HS-5 (cell line): ENCODE measurements at places on chromosomes 2 and 18.

- no peak for DNase-seq
Measured at GRCh38 chr18:37440206-37440605, 125.4 kb downstream of the CELF4 start.

DNA sequence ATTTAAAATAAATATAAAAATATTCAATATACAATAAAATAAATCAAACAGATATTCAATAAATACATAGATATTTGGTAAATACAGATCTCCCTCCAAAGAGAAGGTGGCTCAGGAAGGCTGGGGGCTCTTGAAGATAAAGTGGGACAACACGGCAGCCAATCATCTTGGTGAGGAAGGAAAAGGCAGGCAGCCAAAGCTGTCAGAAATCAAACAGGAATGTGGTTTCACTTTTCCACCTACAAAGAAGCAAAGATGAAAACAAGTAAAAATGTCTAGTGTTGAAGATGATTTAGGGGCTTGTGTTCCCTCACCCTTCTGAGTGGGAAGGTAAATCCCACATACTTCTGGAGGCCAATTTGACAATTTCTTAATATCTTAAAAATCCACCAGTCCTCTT is 85.7 kb downstream of the B3GNT2 start:
- DNase-seq = no peak

- no peak for DNase-seq
Measured at GRCh38 chr2:163736433-163737189, 803 bp upstream of the FIGN start.

- no peak for DNase-seq
Measured at GRCh38 chr18:26133652-26134051, at the start of gene PSMA8. Gene PSMA8 (plus strand): TSS chr18:26133869. CDS start chr18:26133966, 97 bp downstream.

DNA sequence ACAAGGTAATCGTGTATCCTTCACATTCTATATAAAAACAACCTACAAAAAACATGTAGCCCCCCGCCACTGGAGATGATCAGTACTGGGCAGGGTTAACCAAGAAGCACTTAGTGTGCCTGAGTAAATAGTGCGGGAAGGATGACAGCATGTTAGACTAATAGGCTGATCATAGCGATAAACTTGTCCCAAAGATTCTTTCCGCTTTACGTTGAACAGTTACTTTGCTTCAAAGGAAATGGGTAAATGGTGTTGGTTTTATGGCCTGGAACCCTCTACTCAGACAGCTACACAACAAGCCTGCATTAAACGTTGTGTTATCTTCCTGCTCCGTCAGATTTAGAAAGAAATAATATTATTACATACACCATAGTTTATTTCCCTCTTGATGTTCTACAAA is 67.7 kb downstream of the CTAGE1 start:
- no peak for DNase-seq

- no peak for DNase-seq
Measured at GRCh38 chr2:85635011-85635410, 19.0 kb downstream of the USP39 start.
